NCI-H2171 treated with DMSO at 0.1 percent for 48 hours (cell line): ENCODE measurements at places on chromosomes 6 and 20.
A peak's percentile ranks its signal among the peaks of the same experiment; 100 is the strongest.

- DNase-seq, result no peak
Measured at GRCh38 chr6:169190144-169190584, 63.5 kb downstream of the THBS2 start.

- DNase-seq, result no peak
Measured at GRCh38 chr6:170470734-170471133, 82.4 kb downstream of the PSMB1 start.

GRCh38 chr6:1311400-1312202 is at the start of gene FOXQ1:
TSS of gene FOXQ1 (plus strand) at chr6:1312098. CDS start at chr6:1312705, 607 bp downstream.
- DNase-seq, result no peak

DNA sequence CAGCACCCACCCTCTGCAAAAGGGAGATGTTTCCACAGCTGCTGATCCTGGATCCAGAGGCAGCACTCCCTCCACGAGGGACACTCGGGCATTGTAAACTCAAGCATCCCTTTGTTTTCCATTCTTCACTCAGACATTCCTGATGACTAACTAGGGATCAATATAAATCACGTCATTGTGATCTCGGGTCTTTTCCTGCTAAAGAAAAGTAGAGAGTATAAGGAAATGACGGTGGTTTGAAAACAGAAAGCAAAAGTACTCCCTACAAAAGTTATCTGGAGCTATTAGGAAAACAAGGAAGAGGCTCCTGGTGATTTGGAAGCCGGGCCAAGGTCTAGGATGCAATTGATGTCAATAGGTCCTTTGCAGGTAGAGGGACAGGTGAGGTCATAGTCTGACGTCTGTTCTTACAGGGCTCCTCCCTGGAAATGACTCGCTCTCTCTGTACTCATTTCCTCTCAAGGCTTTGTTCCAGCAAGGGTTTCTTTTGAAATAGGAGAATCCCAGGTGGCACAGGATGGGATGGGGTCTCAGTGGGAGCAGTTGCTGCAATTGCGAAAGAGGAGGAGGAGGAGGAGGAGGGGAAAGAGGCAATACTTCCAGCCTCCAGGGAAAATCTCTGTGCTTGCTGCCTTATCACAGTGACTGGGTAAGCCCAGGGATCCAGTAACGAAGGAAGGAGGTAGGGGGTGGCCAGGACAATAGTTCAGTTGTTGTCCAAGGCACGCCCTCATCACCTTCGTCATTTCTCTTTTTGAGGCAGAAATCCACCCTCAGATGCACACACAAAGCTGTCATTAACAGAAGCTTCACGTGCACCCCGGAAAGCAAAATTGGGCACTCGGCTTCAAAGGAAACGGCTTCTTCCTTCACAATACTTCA is 222.8 kb downstream of the LY86 start:
- DNase-seq, result peak; percentile 91

DNA sequence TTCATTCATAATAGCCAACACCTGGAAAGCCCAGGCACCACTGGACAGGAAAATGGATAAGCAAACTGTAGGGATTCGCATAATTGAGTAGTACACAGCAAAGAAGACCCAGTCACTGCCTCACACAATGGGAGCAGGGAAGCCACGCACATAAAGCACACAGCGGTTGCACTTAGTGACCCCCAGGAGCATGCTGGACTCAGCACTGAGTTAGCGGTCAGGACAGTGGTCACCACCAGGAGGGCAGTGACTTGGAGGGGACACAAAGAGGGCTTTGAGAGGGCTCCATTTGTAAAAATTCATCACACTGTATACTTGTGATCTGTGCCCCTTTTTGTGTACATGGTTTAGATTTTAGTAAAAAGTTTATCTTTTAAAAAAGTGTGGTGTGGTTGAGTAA is 2.4 kb upstream of the BPIFB3 start:
- DNase-seq, result no peak

DNA sequence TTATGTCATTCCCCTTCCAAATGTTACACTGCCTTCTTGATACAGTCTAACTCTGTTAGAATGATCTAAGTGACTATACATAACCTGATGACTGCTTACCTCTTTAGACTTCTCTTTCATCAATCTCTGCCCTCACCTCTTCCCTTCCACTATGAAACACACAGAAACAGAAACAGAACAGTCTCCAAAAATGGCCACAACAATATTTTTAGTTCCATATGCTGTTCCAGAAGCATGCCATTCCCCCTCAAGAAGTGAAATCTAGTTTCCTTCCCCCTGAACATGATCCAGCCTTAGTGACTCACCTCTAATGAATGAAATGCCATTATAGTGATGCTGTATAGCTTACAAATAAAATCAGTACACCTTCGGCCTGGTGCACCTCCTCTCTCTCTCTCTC is 229.3 kb upstream of the TENT5A start:
- DNase-seq, result no peak

DNA sequence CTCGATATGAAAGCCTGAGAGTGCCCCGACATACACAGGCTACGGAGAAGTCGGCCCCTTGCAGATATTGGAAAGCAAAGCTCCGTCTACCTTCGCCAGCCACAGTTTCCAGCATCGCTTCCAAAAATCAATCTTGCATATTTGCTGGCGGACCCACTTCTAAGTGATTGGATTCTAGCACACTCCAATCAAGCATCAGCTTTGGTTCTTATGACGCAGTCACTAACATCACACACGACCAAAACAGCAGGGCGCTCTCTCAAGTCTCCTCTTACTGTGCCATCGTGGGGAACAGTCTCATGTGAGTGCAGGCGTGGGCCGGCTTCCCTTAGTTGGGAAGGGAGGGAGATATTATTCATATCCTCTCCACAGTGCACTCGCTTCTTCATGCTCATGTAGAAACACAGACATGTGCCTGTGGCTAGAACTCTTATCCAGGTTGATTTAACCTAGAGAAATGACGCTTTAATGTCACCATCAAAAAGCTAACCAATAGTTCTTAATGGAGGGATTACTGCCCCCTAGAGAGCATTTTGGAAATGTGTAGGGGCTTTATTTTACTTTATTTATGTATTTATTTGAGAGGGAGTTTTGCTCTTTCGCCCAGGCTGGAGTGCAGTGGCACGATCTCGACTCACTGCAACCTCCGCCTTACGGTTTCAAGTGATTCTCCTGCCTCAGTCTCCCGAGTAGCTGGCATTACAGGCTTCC is 229.8 kb downstream of the SOD2 start:
- DNase-seq, result peak; percentile 33

DNA sequence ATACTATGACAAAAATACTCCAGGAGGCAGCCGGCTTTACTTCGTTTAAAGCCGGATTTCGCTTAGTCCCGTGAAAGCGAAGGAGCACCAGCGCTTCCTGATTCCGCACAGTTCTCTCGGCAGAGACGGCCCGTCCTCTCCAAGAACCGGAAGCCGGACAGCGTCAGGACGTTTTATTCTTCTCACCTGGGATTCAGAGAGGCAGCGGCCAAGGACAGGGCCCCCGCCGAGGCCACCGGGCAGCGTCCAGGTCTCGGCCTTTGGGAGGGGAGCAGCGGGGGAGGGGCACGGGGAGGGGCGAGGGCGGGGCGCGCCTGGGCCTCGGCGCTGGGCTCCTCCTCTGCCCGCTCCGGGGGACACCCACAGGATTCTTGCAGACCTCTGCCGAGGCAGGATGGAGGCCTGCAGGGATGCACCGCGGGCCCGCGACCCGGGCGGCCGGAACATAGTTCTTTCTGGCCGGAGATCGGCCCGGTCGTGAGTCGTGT is 2.8 kb upstream of the DIDO1 start:
- no peak for DNase-seq

DNA sequence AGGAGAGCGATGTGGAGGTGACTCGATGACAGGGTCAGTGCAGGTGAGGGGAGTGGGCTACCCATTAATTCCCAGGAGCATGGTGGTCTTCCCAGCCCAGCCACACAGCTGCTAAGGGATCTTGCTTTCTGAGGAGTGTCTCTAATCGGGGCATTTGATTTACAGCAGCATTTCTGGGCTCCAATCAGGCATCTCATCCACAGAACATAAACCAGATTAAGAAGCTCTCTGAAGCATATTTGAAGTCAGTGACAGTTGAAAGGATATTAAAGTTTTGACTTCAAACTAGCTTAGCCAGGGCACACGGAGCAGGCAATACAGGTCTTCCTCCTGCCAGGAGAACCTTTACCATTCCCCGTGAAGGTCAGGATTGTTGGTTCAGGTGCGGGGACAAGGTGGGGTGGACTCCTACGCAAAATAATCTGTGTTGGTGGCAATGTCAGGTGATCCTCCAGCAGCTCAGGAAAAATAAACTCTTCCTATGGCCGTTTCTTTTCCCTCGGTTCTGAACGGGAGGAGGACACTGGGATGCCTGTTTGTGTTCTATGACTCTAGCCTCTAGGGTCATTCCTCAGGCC is 39.9 kb upstream of the ZNF831 start:
- DNase-seq, result peak; percentile 66

DNA sequence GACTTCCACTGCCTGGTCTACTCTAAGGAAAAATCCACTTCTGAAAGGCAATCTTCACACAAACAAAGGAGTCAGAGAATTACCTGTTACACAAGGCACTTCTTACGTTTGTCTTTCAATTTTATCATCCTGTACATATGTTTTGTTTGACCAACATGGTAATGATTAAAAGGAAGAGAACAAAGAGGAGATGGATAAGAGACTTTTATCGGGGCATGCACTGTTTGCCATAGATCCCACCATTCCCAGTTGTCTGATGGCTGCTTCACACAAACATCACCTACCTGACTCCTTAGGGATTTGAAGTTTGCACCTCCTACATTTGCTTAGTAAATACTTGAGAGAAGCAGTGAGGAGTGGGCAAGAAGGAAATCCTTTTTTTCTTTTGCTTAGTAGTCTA is 87.1 kb downstream of the BFSP1 start:
- no peak for DNase-seq

DNA sequence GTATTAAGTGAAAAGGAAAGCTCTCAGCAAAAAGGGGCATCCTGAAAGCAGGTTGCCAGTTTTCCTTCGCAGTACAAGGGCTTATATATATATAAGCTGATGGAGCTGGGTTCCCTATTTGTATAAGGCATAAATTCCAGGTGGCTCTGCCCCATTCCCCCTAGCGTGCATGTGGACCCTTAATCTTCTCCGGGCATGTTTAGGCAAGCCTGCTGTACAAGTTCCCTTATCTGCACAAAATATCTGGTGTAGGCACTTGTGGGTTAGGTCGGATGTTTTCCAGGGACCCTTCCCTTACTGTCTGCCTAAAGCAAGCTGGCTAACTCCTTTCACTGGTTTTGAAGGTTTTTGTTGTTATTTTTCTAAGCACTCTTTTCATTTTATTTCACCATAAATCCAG is 140.7 kb downstream of the FUT9 start:
- DNase-seq, result peak; percentile 61

DNA sequence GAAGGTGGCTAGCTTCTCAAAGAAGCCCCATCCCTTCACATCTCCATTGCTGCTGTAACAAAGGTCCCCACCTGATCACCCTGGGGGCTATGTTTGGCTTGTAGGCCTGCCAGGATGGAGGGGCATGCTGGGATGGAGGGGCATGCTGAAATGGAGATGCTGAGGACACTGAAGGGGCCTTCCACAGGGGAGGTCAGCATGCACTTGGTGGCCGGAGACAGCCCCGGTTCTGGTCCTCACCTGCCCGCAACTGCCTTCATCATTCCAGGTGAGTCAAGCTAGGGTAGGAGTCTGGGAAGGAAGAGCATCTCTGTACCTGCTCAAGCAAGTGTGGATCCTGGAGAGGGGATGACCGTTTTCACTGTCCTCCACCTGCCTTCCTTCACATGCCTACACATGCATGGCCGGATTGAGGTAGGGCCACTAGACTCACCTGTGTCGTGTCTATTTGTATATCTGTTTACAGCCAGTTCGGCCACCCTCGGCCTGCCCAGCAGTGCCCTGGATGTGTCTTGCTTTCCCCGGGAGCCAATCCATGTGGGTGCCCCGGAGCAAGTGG is 6.0 kb downstream of the L3MBTL1 start:
- no peak for DNase-seq

DNA sequence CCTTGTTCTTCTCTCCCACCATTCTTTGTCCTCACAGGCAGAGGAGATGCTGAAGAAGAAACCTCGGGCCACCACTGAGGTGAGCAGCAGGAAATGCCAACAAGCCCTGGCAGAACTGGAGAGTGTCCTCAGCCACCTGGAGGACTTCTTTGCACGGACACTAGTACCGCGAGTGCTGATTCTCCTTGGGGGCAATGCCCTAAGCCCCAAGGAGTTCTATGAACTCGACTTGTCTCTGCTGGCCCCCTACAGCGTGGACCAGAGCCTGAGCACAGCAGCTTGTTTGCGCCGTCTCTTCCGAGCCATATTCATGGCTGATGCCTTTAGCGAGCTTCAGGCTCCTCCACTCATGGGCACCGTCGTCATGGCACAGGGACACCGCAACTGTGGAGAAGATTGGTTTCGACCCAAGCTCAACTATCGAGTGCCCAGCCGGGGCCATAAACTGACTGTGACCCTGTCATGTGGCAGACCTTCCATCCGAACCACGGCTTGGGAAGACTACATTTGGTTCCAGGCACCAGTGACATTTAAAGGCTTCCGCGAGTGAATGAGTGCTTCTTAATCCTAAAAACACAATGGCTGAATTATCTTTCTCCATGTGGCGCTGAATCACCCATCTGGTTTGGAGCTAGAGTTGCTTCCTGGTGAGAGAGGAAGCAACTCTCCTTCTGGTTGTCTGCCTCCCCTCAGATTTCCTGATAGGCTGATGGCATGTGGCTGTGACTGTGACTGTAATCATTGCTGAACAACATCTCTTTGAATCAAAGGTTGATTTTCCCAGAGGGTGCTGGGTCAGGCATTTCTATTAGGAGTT is 4.6 kb downstream of the MAD2L1BP start:
- no peak for DNase-seq

DNA sequence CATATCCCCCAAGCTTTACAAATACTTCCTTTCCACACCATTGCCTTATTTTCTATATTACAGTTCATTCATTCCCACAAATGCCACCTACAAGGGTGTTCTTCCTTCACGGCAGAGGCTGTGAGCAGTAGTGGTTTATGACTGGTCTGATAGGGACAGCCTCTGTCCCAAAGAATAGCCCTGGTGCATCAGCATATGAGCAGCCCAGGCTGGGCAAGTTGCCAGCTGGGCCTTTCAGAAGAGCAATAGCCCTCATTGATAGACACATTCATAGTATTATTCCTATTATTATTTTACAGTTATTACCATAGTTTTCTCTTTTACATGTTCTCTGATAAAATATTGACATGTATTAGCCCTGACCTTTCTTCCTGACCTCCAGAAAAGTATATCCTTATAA is 149.9 kb downstream of the MMS22L start:
- DNase-seq, result no peak

- DNase-seq, result no peak
Measured at GRCh38 chr6:150076196-150076893, 7.4 kb upstream of the ULBP3 start.

GRCh38 chr6:75296811-75297779 is 12.5 kb upstream of the TMEM30A start:
- DNase-seq, result peak; percentile 68
